ENCODE measurements at places on chromosomes 4 and X.

DNA sequence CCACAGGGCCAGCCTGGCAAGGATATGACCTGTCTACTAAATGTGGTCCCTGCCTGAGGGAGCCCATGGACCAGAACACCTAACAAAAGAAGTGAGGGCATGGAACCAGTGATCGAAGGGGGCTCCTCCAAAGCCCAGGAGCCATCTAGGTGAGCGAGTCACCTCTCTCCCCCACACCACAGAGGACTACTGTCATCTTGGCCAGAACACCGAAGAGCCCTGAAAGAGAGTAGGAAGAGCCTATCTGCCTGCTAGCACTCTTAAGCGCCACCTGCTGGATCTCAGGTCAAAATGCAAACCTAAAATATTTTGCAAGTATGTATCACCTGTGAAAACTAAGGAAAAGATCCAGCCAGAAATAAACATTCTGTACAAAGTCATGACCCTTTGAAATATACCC, 137.9 kb upstream of the ZXDB start:
- DNase-seq = peak; percentile 30

GRCh38 chrX:136679531-136679930, 31.6 kb downstream of the CD40LG start:
- no peak for DNase-seq

- DNase-seq = no peak
These were observed 98.5 kb upstream of the CTSO start for GRCh38 chr4:156052116-156052515.

DNA sequence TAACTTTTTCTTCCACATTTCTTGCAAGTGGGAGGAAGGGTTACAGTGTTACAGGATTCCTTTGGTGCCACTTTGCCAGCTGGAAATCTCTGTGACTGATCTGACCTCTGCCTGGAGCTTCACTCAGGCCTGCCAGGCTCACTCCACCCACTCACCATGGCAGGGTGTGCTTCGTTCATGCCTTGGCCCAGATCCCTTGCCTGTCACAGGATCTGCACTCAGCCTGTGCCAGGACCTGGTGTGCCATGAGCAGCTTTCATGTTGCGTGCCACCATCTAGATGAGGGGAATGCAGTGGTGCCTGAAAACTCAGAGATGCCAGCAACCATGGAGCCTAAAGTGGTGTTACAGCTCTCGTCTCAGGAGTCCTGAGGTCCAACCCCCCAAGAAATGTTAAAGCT, 2596.4 kb downstream of the PCDH7 start:
- DNase-seq = no peak

DNA sequence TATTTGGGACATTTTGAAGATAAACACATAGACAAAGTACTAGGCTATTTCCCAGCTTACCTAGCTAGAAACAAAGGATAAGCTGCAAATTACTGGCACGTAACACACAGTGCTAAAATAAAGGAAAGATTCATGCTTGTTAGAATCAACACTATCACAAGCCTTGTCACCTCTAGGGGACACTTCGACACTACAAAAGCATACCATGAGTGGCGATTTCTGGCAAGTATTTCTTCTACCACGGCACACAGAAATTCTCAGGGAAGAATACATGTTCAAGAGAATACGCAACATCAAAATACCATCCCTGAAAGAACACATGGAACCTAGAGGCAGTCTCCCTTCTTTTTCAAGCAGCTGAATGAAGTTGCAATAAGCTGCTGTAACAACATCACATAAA, 5.1 kb downstream of the MECP2 start:
- DNase-seq = no peak

DNA sequence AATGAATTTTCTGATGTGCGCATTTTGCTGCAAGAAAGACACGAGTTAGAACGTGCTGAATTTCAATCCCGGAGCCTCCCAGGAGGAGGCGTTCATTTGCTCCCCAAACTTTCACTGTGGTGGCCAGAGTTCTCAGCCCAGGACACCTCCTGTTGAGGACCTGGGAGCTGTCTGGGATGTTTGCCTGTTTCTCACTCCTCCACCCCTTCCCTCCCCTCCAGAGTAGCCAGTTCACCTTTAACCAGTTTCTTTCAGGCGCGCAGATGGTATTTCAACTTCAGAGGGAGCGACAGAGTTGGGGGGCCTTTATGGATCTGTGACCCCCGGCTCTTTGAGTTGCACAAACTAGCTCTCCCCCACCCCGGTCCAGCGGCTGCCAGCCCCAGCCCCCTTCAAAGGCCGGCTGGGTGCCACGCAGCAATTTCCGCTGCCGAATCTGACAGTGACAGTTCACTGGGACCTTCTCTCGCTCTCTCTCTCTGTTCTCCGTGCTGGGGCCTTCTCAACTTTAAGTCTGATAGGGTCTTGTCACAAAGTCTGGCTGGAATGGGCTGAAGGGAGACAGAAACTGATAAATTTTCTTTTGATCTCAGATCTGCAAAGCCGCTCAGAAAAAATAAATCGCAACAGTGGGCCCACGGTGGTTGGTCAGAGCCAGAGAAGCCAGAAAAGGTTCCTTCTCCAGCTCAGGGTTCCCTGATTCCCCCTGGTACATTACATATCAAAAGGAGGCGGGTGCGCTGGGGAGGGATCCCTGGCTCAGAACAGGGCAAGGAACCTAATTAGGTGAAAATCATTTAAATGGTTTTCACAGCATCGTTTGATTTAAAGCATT, 100.0 kb upstream of the STX18 start:
- DNase-seq = no peak

GRCh38 chr4:154455111-154455510, 36.5 kb downstream of the DCHS2 start:
- no peak for DNase-seq

- DNase-seq = peak; percentile 56
These were observed 5.9 kb downstream of the ZFYVE28 start for GRCh38 chr4:2412534-2412884.

- DNase-seq = no peak
These were observed 10.9 kb downstream of the DLG3 start for GRCh38 chrX:70455366-70456202.

DNA sequence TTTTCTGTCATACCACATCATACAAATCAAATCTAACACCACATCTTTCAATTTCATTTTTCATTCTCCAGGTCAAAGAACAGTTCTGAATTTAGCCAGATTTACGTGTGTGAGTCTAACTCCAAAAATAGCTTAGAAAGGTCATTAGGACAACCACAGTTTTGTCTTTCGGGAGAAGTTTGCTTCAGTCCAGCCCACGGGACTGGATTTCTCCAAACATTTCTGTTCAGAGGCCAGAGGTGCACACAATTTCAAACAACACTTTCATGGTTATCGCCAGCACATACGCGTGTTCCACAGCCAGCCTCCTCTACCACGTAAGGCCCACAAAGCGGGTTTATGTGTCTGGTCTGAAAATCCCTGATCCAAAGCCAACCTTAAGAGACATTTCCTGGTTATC, 65.9 kb downstream of the VEGFC start:
- DNase-seq = no peak

GRCh38 chrX:40168480-40169011, 70.8 kb upstream of the BCOR start:
- no peak for DNase-seq

- DNase-seq = no peak
These were observed 70.7 kb downstream of the DOCK11 start for GRCh38 chrX:118566359-118566758.

GRCh38 chr4:24668956-24669355, 84.6 kb upstream of the DHX15 start:
- DNase-seq = no peak

- no peak for DNase-seq
These were observed 81.4 kb downstream of the SPANXN3 start for GRCh38 chrX:143435916-143436315.

DNA sequence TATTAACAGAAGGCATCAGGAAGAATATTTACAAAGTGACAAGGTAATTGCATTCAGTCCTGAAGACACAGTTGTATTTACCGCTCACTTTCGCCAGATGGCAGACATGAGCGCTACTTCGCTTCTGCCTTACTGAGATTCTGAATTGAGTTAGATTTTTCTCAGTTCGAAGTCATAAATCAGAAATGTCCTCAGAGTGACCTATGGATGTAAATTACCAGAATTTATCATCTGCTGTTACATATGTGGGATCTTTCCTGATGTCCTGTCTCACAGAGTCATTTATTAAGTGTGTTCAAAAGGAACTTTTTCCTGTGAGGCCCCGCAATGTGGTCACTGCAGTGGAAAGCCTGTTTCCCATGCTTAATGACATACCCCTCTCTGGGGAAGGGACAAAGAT, 97.3 kb upstream of the DCLK2 start:
- DNase-seq = peak; percentile 39

DNA sequence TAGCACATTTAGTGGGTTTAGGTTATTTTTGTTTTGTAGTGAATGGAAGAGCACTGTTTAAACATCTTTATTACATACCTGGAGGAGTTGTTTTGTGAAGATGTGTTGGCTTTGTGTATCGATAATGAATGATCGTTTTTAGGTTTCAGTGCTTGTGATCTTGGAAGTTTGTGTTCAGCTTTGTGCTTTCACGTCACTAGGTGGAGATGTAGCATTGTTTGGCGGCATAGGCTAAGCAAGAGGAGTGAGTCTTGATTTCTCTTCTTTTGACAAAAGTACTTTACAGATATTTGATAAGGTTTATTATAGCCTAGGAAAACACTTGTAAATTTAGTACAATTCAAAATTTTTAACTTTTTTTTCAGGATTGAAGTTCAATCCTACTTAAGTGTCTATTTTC, 50.4 kb downstream of the PDK3 start:
- no peak for DNase-seq

DNA sequence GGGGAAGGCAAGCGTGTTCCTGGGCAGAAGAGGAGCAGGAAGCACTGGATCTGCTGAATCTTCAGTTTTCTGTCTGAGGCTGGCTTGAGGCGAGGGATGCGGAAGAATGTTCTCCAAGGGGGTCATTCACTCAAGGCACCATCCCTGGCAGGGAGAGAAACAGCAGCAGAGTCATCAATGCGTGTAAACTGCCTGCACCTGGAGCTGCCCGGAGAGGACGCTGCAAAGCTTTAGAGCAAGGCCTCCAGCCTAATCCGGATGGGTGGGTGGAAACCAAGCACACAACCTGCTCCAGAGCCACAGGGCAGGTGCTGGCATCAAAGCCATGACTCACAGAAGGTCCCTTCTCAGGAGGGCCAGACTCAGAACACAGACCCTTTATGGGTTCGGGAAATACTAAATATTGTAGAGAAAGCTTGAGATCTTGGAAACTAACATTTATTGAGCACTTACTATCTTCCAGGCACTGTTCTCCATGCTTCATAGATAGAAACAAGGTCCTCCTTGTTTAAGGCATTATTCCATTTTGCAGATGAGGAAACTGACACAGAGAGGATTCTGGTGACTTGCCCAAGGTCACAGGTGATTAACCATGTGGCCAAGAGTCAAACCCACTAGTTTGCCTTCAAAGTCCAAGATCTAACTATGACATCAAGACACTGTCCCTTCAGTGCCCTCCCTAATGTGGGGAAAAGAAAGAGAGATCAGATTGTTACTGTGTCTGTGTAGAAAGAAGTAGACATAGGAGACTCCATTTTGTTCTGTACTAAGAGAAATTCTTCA, 7.7 kb downstream of the PROM1 start:
- no peak for DNase-seq

- no peak for DNase-seq
These were observed 89.4 kb upstream of the AFAP1 start for GRCh38 chr4:8028884-8029568.

DNA sequence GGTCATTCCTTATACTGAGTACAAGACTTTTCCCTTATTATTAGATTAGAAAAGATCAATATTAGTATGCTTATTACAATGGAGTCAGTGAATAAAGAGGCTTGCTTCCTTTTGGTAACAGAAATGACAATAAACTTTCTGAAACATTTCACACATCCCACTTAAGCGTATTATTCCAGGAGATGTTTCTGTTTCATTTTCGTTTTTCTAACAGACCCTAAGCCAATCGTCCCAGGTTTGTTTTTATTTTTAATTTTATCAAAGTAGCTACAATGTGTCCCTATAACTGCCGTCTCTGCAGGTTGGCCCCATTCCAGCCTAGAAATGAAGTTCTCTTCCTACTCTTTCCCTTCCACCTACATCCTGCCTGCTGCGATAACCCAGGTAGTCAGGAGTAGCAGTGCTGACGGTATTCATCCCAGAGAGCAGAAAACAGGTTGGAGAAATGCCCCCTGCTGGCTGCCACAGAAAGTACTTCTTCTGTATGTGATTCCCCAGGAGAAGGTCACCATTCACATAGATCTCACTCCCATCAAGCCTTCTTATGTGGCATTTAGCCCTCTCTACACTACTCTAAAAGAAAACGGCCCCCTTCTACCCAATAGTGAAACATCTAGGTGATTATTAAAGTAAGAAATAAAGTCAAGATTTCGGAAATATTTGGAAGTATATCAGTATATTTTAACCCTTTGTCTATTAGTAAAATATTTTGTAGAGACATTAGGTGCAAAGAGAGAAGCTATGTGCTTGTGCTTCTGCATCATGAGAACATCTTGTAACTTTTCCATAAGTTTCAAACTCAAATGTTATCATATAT, 40.4 kb downstream of the ENPEP start:
- peak; percentile 65 for DNase-seq

DNA sequence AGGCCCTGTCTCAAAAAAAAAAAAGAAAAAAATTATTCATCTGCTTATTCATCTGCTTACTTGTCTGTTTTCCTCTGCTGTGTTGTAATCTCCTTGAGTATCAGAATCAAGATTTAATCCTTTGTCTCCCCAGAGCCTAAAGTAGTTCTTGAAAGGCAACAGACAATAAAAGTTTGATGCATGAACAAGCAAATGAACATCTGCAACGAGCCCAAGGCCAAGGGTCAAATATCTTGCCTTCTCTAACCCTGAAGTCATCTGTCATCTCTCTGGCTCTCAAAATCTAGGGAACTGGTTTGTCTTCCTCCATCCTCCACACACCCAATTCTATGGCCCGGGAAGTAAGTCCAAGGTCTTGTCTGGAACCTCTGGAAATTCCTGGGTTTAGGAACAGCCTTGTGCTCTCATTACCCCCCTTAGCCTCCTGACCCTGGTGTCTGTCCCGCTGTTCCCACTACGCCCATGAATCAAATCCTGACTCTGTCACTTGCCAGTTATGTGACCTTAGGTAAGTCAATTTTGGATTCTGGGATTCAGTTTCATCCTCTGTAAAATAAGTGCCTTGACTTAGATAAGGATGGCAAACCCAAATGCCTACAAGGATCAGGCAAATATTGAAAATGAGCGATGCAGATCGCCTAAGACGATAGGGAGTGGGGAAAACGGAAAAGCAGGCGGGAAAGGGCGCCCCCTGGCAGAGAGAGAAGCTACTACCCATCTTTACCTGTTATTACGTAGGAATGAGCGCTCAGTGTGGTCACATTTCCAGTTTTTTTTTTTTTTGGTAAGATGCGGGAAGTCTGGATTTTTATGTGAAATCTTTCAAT, 102.7 kb upstream of the DHX15 start:
- DNase-seq = peak; percentile 8

GRCh38 chr4:8308856-8309771, 39.6 kb downstream of the HTRA3 start:
- DNase-seq = no peak

GRCh38 chr4:71664366-71664765, 119.5 kb downstream of the GC start:
- DNase-seq = no peak
